ENCODE measurements at places on chromosomes 4 and X. TPM values are rescaled to one million over a fixed set of nuclear protein-coding genes. Genes with fewer than 3 reads are reported as not detected.

The MAGEB2 gene
- total RNA-seq: not detected

GRCh38 chr4:25842229-25842845 is 20.5 kb downstream of the SEL1L3 start:
- DNase-seq: no peak

GRCh38 chrX:19075754-19076153 is 46.5 kb downstream of the ADGRG2 start:
- DNase-seq: no peak

DNA sequence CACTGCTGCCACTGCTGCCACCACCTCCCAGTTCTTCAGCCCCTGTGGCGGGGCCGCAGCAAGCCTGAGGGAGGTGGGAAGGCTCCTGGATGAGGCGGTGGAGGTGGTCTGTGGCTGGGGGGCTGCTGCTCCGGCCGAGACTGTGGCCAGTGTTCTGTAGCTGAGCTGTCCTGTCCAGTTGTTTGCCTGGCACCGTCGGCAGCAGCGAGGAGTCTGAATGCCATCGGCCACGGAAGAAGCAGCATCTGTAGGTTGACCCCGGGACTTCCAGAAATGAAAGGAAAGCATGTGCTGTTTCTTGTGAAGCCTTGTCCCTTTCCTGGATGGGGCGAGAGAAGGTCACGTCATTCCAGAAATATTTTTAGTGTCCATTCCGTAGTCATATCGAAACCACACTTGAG is 3.3 kb downstream of the C4orf54 start:
- no peak for DNase-seq

DNA sequence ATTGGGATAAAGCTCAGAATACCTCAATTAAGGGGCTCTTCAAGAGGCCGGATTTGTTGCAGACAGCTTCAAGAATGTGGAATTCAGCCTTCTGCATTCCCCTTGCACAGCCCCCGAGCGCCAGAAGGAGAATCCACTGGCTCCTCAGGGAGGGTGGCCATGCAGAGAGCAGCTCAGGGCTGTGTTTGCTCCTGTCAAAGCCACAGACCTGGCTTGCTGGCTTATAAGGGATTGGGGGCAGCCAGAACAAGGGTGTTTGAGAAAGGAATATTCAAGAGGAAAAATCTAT is 36.8 kb downstream of the ING2 start:
- DNase-seq: no peak

Measured in Peyer's patch (tissue), 4 donors.